NCI-H2171 (cell line): ENCODE measurements at places on chromosomes 16 and 17.

- no peak for DNase-seq
Measured at GRCh38 chr17:6756425-6757031, 682 bp downstream of the XAF1 start.

- DNase-seq = no peak
Measured at GRCh38 chr17:59428916-59429485, 97.5 kb downstream of the YPEL2 start.

GRCh38 chr17:9475101-9475658 lies 100.4 kb downstream of the STX8 start:
- DNase-seq = no peak

DNA sequence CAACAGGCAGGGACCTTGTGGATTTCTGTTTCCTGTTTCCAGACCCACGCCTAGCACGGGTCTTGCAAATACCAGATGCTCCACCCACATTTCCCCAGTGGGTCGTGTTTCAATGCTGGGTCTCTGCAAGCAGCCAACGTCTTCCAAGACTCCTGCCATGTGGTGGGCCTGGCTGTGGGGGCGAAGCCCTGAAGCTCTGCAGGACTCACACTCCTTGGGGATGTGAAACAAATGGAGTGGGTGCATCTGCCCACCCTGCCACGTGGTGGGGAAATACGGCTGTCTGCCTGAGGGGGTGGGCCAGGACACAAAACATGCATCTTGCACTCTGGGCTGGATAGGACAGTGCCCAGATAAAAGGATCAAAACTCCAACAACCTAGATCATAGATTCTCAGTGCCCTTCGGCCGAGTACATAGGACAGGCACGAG lies 32.6 kb downstream of the FA2H start:
- DNase-seq = no peak

DNA sequence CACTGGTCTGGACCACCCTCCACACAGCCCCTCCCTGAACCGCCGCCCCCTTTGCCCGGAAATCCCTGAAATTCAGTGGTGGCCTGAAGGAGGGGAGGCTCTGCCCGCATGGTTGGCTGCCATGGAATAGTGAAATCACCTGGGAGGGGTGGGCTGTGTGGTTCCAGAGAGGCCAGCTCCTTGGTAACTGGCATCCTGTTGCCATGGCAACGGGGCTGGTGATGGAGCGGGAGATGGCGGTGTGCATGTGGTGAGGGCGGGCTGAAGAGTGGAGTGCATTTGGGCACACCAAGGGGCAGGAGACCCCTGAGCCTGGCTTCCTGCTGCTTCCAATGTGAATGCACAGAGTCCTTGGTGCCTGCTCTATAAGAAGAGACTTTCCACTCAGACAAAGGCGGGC lies 2.4 kb downstream of the EFNB3 start:
- DNase-seq = no peak

GRCh38 chr17:38590988-38591758 lies 14.6 kb downstream of the SRCIN1 start:
- DNase-seq = peak; percentile 84

DNA sequence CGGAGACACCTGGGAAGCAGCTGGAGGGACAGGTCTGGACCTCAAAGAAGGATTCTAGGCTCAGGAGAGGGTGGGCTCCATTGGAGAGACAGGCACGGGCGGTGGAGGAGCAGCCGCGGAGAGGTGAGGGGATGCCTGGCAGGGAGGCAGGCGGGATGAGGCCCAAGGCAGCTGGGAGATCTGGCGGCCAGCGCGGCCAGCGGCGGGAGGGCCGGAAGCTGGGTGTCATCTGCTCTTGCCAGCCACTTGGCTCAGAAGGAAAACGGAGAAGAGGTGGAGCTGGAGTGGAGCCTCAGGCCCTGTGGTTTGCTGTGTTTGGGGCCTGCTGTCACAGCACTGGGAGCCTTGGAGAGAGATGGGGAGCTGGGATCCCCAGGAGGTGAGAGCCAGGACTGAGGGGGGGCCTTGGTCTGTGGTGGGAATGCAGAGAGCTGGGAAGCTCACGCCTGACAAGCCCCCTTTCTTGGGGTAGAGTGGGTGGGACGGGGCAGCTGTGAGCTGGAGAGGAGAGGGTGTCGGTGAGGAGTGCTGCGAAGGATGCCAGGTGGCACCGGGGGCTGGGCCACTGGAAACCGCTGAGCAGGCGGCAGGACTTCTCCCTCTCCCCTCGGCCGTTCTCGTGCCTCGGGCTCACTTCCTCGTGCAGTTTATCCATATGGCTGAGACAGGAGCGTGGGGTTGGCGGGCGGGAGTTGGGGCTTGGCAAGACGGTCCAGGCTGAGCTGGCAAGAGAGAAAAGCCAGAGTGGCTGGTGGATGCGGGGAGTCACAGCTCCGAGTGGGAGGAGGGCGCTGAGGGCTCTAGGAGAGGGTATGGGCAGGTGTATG lies 8.0 kb downstream of the TBC1D24 start:
- DNase-seq = peak; percentile 50

GRCh38 chr17:78474614-78475146 lies 96.2 kb downstream of the PGS1 start:
- no peak for DNase-seq

DNA sequence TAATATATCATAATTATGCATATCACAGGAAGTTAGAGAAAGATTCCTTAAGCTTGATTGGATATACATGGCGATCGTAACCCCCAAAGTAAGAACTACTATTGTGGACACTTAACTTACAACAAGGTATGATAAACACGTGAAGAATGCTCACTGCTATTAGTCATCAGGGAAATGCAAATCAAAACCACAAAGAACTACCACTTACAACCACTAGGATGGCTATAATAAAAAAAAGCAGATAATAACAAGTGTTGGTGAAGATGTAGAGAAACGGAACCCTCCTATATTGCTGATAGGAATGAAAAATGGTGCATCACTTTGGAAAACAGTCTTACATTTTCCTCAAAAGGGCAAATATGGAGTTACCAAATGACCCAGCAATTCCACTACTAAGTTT lies 265.9 kb downstream of the SLC39A11 start:
- no peak for DNase-seq

DNA sequence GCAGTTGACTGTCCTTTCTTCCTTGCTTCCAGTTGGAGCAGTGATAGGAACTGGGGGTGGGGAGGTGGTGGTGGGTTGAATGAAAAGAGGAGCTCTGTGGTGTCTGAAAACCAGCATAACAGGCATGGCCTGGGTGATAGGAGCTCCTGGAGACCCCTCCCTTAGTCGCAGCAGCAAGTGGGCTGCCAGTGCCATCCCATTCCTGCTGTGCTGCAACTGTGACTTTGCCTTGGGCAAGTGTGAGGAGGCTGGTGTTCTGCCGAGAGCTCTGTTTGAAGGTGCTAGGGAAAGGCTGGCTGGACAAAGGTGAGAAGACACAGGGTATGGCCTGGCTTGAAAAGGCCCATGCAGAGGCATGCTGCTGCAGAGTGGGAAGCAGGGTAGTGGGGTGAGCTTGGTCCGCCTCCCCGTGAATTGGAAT lies 2.7 kb upstream of the CDK5R1 start:
- DNase-seq = no peak

DNA sequence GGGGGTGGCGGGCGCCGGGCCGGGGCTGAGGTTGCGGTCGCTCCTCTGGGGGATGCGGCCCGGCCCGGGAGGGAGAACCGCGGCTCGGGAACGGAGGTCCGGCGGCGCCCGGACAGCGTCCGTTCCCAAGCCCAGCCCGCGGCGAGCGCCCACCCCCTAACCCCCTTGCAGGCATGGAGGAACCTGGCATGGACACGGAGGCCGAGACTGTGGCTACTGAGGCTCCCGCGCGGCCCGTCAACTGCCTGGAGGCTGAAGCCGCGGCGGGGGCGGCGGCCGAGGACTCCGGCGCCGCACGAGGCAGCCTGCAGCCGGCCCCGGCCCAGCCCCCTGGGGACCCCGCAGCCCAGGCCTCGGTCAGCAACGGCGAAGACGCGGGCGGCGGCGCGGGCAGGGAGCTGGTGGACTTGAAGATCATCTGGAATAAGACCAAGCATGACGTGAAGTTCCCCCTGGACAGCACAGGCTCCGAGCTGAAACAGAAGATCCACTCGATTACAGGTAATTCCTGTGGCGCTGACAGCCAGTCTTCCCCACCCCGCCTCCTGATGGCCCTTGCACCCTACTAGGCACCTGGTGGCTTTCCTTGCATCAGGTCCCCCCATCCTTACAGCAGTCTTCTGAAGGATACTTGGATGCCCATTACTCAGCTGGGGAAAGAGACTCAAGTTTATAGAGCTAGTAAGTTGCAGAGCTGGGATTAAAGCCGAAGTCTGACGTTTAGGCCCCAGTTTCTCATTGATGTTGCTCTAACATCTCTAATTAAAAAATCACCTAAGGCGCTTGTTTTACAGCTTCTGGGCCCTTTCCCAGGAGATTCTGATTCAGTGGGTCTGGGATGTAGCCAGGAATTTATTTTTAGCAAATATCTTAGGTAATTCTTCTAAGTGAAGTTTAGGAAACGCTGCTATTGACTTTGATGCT lies 514 bp downstream of the UBFD1 start:
- no peak for DNase-seq

DNA sequence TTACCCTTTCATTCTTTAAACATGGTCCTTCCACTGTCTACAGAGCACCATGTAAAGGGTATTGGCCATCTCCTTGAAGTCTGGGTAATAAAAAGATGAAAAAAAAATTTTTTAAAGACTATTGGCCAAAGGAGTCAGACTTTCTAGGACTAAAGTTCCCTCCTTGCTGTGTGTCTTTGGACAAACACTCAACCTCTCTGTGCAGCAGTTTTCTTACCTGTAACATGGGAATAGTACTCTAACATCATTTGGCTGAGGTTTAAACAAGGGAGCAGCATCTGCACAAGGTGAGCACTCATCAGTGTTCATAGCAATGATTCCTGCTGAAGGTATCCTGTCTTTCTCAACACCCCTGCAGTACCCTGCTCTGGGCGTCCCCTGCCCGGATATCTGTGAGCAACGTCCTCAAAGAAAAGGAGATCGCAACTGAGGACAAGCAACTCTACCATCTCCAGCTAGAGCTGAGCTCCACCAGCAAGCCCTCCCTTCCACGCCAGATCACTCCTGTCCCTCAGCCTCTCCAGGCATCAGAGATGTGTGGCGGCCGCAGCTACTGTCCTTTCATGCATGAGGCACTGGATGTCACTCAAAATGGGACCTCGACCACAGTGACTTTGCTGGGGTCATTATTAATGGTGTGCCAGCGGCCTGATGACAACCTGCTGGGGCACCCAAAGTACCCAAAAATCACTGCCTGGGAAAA lies 29.5 kb upstream of the RPH3AL start:
- DNase-seq = no peak

DNA sequence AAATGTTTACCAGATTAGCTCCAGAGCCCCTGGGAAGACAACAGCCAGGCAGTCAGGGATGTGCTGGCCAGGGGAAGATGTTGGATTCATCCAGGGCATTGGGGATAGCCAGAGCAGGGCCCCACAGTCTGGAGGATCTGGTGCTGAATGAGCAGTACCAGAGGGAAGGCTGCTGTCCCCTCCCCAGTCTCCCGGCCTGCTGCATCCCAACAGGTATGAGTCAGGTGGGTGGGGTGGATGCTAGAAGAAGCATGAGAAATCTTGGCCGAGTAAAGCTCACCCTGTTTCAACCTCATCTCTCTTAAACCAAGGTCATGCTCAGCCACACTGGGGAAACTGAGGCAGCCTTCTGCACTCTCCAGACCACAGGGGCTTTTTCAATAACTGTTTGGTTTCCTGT lies 71.9 kb upstream of the SEC14L1 start:
- no peak for DNase-seq

DNA sequence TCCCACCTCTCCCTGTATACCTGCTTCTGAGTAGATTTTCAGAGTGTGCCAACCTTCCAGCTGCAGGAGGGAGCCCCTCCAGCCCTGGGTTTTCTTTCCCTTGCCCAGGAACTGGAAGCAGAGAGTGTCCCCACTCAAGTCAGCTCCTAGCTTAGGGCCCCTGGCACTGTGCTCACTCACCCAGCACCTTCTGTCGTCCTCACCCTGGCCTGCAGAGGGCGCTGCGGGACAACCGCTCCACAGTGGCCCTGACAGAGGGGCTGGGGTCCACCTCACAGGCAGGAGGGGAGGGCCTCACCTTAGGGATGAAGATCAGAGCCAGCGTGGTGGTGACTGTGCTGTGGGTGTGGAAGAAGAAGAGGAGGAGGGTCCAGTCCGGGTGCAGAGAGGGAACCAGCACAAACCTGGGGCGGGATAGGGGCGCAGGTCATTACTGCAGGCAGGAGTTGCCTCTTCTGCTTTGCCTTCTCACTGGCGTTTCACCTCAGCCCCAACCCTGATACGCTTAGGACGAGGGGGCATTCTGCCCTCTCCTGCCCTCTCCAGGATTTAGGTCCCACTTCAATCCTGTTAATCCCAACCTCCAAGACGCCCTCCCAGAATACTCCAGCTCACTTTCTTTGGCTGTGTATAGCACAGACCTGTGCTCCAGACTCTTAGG lies 10.0 kb downstream of the GPR179 start:
- DNase-seq = no peak

GRCh38 chr16:63175313-63175712 lies 1139.1 kb upstream of the CDH8 start:
- DNase-seq = no peak

GRCh38 chr16:66690106-66690847 lies 6.3 kb downstream of the CMTM4 start:
- no peak for DNase-seq

GRCh38 chr17:79954281-79955166 lies 81.1 kb downstream of the TBC1D16 start:
- DNase-seq = no peak

GRCh38 chr17:28247671-28248555 lies 71.1 kb upstream of the TMEM97 start:
- DNase-seq = no peak

GRCh38 chr17:57651451-57651850 lies 93.6 kb downstream of the CCDC182 start:
- no peak for DNase-seq

GRCh38 chr16:19104607-19105006 lies 9.2 kb upstream of the ITPRIPL2 start:
- no peak for DNase-seq

DNA sequence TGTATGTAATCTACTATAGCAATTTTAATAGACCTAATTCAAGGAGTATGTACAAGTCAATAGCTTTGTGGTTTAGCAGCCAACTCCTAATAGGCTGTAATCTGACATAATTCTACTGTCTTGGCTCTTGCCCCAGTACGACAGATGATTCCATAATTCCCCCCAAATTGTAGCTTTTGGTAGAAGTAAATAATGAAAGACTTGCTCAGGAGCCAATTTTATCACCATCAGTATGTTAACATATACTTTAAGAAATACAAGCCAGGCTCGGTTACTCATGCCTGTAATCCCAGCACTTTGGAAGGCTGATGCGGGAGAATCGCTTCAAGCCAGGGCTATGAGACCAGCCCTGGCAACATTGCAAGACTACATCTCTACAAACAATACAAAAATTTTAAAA lies 53.9 kb downstream of the AP2B1 start:
- no peak for DNase-seq

GRCh38 chr17:41728056-41728455 lies 6.4 kb downstream of the HAP1 start:
- no peak for DNase-seq
